ENCODE measurements at places on chromosomes 5 and 9.

GRCh38 chr5:65808251-65808741 lies 86.3 kb downstream of the NLN start:
- DNase-seq: no peak

DNA sequence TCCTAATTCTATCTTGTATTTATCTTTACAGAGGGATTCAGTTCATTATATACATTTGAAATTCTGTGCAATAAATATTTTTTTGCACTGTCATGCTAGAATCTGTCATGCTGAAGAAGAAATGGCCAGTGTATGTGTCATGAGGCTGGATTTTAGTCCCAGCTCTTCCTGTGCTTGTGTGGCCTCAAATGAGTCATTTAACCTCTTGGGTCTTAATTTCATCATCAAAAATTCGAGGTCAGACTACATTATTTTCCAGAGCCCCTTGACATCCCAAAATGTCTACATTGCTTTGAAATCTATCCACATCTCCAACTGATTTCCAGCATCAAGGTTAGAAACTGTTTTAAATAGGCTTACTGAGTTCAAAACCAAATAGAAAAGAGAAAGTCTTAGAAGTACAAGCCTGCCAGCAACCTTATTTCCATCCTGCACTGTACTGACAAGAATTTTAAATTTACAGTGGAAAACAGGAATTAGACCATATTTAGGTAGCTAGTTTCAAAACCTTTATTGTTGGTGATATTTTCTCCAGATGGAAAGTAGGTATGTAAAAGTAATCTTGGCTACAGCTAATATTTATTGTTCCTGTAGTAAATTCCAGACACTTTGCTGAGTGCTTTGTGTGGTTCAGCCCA lies 96.7 kb upstream of the MAMDC2 start:
- DNase-seq: no peak

- DNase-seq: no peak
These were observed 41.8 kb upstream of the CDKN2B start for GRCh38 chr9:22050924-22051323.

DNA sequence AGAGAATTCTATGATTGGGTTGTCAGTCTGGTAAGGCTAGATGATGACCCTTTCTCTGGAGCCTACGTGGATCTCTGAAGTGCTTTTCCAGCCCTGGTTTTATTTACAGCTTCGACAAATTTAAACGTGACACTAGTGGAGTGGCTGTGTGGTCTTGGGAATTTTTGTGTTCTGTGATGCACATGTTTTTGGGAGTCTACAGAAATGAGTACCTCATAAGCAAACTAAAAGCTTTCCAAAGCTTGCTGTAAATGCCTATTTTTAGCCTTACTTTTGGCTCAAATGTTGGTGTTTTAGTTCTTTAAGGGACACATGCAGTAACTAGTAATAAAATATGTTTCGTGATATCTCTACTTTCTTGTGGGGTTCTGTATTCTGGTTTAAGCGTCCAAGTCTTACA lies 3.3 kb downstream of the LARP1 start:
- no peak for DNase-seq

DNA sequence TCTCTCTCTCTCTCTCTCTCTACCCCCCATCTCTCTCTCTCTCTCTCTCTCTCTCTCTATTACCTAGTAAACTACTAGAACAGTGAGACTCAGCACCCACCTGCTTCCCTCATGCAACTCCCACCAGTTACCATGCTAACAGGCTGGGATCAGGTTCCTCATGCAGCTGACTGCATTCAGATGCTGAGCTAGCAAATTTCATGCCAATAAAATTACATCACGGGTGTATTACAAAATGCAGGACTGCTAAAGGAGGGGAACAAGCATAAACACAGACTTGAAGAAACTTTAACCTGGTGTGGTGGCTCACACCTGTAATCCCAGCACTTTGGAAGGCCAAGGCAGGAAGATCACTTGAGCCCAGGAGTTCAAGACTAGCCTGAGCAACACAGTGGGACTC lies 76.0 kb downstream of the CEMIP2 start:
- DNase-seq: no peak

GRCh38 chr5:135632798-135633197 lies 54.0 kb upstream of the CXCL14 start:
- no peak for DNase-seq

DNA sequence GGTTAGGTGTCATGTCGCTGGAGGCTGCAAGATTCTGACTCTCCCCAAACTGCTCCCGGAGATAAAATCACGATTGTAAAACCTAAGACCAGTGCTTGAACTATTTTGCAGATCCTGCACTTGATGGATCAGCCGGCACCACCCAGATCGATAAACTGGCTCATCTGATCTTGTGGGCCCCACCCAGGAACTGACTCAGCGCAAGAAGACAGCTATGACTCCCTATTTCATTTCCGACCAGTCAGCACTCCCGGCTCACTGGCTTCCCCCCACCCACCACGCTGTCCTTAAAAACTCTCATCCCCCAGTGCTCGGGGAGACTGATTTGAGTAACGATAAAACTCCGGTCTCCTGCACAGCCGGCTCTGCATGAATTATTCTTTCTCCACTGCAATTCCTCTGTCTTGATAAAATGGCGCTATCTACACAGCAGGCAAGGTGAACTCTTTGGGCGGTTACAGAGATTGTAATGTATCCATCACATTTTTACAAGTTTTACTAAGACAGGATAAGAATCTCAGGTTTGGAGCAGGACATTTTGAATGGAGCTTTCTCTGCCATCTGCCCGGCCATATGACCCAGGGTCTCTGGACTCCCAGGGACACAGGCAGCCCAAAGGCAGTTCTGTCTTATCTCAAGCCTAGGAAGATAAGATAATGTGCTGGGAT lies 10.6 kb upstream of the PPP1R26 start:
- no peak for DNase-seq

DNA sequence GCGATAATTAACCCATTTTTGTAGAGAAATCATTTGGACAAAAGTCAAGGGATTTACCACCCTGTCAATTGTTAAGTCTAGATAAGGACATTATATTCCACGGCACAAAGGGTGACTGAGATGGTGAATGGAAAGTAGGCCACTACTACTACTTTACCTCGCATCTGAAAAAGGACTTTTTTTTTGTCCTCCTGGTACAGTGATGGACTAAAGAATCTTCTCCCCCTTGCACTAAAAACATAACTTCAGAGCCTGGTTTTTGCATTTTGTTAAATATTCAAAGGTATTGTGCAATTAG lies 147.5 kb downstream of the EBF1 start:
- DNase-seq: no peak

DNA sequence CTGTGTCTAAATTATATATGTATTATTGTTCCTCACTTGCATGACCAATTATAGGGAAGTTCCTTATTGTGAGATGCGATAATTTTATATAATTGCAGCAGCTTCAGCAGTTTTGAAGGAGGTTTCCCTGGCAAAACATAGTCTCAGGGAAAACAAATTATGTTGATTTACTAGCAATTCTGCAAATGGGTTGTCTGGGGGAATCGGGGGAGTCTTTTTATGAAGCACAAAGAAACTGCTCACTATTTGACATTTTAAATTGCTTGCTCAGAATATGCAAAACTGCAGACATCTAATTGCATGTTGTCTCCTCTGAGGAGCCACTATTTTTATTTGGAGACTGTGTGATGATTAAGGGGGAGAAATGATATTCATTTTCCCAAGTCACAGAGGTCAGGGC lies 361.6 kb downstream of the YTHDC2 start:
- DNase-seq: no peak

DNA sequence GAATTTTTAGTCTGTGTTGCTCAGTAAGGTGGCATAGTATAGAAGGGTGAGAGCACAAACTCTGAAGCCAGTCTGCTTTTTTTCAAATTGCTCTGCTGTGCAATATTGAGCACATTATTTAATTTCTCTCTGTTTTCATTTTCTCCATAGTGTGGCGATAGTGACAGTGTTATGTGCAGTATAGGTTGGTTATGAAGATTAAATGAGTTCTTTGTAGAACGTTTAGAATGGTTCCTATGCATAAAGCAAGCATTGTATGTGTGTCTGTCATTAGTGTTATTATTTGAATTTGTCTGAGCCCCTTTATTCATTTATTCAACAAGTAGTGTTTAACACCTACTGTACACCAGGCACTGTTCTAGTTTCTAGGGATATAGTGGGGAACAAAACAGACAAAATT lies 9.2 kb downstream of the PRR16 start:
- no peak for DNase-seq

DNA sequence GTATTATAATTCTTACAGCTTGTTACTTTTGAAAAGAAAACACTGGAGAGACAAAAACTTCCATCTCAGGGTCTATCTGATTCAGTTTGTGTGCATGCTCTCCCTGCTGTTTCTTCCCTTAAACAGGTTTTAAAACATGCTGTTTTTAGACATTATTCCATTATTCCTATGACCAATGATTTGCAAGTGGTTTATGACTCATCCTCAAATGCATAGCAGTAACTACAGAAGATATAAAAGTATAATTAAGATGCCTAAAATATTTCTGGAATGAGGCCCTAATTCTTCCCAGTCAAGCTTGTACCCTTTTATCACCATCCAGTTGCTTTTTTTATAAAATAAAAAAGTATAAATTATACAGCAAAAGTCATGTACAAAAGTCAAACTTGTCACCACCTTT lies 3.7 kb downstream of the DTWD2 start:
- DNase-seq: no peak

DNA sequence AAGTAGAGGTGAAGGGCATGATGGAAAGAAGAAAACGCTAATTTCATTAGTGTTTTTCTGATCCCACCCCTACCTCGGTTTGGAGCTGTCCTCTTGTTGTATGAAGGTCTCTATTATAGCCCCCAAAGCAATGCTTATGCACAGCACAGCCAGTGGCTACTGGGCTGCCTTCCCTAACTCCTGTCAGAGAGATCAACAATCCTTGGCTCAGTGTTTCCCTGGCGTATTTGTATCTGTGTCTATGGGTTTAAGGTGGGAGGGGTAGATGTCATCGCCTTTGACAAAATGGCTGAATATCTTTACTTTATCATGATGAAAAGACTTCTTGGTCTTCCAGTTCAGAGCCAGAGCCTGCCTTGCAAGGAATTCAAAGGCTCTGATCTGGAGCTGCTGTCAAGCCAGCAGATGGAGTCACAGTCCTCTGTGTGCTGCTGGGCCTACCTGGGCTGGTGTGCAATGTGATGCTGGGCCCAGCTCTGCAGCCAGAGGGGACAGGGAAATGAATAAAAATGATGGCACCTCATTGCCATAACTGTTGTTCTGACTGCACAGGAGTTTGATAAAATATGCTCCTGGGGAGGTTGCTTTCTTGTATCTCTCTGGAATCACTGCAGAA lies 20.1 kb upstream of the HSPA9 start:
- DNase-seq: no peak

DNA sequence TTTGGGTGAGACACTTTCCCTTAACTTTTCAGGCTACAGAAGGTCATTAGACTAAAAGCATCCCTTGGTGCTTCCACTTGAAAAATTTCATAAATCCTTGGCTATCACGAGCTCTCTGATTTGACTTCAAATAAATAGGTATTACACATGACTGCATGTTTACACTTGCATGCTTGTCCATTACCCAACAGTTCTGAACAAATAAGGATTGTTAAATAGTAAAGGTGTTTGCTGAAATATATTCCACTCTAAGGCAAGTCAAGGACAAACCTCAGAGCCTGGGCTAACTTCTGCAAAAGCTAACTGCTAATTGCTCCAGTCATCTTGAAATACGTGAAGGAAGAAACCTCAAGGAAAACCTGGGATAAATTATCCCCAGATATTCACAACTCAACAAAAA lies 14.5 kb downstream of the FBXW2 start:
- no peak for DNase-seq

Measured in C1 segment of cervical spinal cord (tissue), 14 donors.